ENCODE measurements at places on chromosomes 2 and 18. TPM values are rescaled to one million over a fixed set of nuclear protein-coding genes. Genes with fewer than 3 reads are reported as not detected.

- no peak for DNase-seq
These were observed 14.5 kb upstream of the PAPOLG start for GRCh38 chr2:60741576-60741975.

GRCh38 chr2:189350540-189351209, 90.6 kb upstream of the WDR75 start:
- DNase-seq, result peak; percentile 49

Gene CRYGA
- total RNA-seq, result not detected

GRCh38 chr18:59861963-59862819, 37.6 kb upstream of the PMAIP1 start:
- no peak for DNase-seq

Gene TACR1
- 0.14 TPM for total RNA-seq

GRCh38 chr2:112690853-112691401, 29.9 kb upstream of the NT5DC4 start:
- peak; percentile 71 for DNase-seq

GRCh38 chr2:60819155-60819862, 62.1 kb upstream of the REL start:
- DNase-seq, result peak; percentile 41

DNA sequence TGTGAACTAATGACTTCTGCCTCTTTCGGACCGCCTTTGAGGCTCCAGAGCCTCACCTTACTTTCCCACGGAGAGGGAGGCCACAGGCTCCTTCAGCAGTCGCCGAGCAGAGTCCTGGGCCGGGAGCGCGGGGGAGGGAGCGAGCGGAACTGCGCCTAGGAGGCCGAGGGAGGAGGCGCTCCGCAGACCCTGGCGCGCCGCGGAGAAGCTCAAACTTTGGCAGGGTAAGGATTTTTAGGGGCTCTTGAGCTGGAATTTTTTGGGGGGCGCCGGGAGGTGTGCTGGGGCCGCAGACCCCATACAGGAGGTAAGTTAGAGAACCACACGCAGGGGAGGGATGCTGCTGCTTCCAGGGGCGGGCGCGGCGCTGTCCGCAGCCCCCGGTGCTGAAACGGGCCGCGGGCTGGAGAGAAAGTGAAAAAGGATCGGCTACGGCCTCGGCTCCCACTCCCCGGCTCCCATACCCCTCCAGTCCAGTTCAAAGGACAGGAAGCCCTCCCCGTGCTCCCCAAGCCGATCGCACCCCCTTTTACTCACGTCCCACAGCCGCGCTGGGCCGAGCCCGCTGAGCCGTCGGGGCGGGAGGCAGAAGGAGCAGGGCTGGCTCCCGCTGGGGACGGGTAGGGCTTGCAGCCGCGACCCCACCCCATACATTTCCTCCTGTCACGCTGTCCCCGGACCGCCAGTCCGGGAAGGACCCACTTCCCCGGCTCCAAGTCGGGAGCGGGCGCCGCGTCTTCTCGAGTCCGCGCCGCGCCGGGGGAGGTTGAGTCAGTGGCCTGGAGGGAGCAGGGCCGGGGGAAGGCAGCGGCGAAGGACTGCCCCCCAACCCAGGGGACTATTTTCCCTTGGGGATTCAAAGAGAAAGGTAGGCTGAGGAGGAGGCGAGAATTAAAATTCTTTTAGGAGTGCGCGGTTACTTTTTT, at the start of gene CNGA3:
Gene CNGA3 (plus strand): TSS at position 146 of the 926 bp plus-strand sequence. CDS start 23,520 bp downstream, outside the sequence.
- no peak for DNase-seq

- DNase-seq, result no peak
These were observed 252.1 kb downstream of the LDLRAD4 start for GRCh38 chr18:13470516-13471197.

Gene POTEI
- total RNA-seq, result 1.2 TPM

GRCh38 chr2:100542418-100542817, 20.4 kb upstream of the PDCL3 start:
- DNase-seq, result no peak

Measured in stomach (tissue), 19 donors.